ENCODE measurements at places on chromosomes 7 and 10.

GRCh38 chr7:12805518-12805928 lies 118.1 kb downstream of the ARL4A start:
- DNase-seq = no peak

DNA sequence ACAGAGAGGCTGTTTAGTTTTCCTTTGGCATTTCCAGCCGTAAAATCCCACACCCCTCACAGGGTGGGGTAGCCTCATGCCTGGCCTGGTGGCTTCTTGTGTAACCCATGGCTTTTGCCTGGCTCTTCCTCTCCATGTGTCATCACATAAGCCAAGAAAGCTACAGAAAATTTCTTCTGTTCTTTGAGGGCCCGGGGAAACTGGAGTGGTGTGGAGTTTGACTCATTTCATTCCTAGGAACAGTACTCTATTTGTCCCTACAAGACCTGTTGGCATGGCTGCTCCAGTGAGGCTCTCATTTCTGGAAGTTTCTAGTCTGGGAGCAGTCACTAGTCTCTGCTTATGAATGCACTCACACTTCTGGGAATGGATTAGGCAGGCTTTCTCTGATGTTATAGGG lies 523.9 kb downstream of the SUGCT start:
- DNase-seq = peak; percentile 15

GRCh38 chr7:4612939-4613841 lies 68.9 kb upstream of the FOXK1 start:
- DNase-seq = peak; percentile 62

GRCh38 chr7:2967253-2967652 lies 76.4 kb downstream of the CARD11 start:
- no peak for DNase-seq

- peak; percentile 39 for DNase-seq
Measured at GRCh38 chr10:35192645-35193249, 66.1 kb downstream of the CREM start.

DNA sequence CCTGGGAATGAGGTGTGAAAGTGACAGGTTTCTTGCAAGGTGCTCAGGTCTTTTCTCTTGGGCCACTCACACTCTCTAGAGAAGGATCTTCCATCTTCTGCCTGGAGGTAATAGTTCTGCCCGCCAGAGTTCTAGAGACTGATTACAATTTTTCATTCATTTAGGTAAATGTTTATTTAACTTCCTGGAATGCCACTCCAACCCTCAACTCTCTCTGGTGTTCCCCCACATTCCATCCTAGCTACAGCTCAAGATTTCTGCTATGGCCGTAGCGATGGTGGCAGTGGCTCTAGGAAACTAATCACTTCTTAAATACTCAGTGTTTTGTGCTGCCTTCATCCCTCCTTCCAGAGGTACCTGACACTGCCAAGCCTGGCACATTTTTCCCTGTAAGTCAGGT lies 174.6 kb downstream of the WDR11 start:
- DNase-seq = no peak

DNA sequence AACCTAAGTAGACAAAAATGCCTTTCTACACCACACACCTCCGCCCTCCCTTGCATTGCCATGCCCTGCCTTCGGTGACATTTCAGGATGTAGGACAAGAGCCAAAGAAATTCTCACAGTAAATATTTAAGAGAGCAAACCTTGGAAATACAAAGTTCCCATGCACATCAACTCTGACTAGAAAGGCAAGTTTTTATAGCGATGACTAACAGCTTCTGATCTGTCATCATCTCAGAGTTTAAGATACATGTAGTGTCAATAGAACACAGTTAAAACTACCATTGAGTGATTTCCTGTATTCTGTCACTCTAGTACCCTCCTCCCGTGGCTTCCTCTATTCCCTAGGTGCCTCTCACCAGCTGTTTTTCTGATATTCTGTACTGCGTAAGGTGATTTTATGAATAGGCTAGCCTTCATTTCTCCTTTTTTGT lies 20.7 kb downstream of the SLC16A9 start:
- DNase-seq = no peak

DNA sequence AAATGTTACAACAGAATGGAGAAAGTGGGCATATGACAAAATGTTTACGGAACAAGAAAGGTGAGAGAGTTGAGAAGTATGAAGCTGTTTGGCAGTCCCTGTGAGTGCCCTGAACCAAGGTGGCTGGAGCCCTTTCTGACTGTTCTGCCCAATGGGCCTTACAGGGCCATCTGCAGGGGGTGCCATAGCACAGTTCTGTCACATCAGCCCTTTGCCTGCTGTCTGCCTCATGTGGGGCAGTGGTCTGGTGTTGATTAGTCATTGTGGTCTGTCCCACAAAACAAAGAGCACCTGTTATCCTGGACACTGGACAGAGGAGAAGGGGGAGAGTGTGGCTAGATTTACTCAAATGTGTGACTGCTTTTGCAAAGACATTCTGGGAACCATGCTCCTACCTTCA lies 51.5 kb upstream of the OSBPL3 start:
- DNase-seq = no peak

- DNase-seq = no peak
Measured at GRCh38 chr10:112637901-112638300, 190.9 kb downstream of the VTI1A start.

DNA sequence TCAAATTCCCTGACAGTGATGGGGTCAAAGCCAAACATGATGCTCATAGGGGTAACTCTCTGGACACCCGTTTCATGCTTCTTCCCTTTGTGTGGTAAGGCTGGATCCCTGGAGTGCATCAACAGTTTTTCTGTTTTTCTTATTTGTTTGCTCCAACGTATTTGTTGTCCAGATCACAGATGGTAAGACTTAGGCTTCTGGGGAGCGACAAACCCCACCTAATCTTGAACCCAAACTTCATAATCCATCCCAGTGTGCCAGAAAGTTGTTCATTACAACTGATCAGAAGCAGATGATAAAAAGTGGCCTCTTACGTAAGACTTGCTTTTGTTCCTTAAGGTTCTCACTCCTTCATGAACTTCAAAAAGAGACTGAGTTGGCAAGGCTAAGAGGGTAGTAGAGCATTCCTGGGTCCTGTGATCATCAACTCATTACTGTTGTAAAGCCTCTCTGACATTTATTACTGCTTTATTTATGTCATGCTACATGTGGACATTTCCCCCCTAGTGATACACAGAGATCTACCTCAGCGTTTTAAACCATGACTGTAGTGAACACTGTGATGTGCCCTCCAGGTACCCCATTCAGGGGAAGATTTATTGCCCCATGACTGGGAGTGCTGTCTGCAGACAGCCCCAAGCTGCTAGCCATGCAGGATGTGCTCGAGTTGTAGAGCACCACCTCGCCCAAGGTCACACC lies 125.6 kb downstream of the CCDC71L start:
- DNase-seq = peak; percentile 4

GRCh38 chr7:150719436-150719835 lies 3.0 kb downstream of the GIMAP1 start:
- DNase-seq = no peak

- no peak for DNase-seq
Measured at GRCh38 chr10:11822026-11822756, 965 bp upstream of the PROSER2 start.

GRCh38 chr7:2307690-2308107 lies 6.5 kb downstream of the SNX8 start:
- no peak for DNase-seq

DNA sequence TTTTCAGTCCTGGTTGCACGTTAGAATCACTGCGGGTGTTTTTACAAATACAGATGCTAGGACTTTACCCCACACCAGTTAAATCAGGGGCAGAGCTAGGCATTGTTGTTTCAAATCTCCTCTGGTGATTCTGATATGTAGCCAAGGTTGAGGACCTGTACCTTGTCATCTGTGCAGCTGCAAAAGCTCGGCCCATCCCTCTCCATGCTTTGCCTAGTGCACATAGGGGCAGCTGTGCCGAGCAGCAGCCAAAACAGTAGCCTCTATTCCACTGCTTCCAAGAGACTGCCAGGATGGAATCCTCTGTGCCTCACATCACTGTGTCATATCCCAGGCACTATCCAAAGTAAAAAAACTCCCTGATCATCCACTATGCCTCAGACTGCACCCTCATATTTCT lies 181.3 kb downstream of the CDK14 start:
- DNase-seq = no peak

- no peak for DNase-seq
Measured at GRCh38 chr10:70121281-70121949, 11.2 kb downstream of the AIFM2 start.

DNA sequence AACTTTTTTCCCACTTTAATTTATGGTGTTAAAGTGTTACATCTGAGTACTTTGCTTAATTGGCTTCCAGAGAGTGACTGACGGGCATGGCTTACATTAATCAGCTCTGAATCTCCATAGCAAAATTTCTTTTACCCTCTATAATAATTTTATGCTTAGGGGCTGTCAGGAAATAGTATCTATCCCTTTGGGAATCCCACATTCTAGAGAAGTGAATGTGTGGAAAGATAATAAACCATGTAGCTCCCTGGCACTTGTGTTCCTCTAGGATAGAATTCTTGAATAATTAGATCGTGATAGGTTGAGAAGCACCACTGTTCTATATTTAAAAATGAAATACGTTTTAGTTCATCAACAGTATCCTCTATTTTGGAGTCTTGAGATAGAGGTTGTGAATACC lies 89.6 kb downstream of the DNAJB9 start:
- DNase-seq = no peak

GRCh38 chr7:134660242-134660785 lies 13.7 kb downstream of the BPGM start:
- no peak for DNase-seq

GRCh38 chr7:81062755-81063154 lies 143.9 kb upstream of the SEMA3C start:
- no peak for DNase-seq

DNA sequence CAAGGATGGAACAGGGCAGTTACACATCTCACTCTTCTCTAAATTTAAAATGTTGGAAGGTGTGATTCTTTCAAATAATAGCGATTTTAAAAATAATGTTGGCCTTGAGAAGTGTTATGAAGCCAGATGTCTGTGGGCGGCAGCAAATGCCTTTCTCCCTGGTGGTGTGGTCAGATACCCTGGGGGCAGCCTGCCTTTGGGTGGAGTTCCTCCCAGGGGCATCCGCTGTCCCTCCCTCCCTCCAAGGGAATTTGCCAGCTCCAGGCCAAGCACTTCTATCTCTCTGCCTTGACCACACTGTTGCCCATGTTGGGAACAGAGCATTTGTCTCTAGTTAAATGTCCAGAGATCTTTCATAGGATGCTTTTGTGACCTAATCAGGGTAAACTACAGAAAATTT lies 121.4 kb downstream of the POU6F2 start:
- no peak for DNase-seq

DNA sequence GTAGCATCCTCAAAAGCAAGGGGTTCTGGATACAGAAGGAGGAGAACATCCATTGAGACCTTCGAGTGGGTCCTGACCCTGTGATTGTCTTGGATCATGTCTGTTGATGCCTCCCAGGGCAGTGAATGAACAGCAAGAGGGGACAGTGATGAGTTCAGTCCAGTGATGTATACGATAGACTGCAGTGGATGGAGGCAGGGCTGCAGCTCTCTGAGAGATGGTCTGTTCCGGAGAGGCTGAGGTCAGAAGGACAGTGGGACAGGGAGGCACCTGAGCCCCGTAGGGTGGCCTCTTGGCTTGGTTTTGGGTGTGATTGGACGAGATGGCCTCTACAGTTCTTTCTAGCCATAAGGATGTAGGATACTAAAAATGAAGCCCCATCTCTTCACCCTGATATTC lies 280.4 kb downstream of the CAMK1D start:
- no peak for DNase-seq

GRCh38 chr7:46791188-46791587 lies 790.7 kb downstream of the TNS3 start:
- no peak for DNase-seq

DNA sequence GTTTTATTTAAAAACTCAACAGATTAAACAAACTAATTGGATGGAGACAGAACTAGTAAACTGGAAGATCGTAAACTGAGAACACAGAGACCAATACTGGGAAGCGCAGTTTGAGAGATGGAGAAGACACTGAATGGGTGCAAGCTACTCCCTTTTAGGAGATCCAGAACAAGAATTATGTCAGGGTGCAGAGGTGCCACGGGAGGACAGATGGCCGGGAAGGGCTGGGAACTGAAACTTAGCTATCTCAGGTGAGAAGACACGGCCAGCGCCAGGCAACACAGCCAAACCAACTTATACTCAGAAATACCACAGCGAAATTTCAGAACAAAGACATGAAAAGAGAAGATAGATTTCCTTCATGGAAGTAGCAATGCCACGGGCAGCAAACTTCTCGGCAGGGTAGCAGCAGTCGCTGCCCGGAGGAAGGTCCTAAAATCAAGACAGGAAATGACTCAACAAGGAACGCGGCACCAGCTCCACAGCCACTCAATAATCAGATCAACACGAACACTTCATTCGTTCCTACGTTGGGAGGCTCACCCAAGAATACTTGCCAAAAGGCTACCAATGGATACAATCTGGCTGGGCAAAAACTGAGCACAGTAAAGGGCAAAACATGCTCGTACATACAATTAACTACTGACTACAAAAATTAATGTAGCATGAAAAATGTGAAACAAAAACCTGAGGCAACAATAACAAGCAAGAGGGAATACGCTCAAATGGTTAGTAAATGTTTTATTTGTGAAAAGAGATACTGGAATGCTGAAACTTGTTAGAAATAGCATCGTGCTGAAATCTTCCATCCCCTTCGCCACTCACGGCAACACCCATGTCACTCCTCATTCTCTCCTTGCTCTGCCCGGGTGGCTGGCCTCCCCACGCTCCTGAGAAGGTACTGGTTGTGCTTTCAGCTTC lies 2.2 kb upstream of the LRRC27 start:
- DNase-seq = peak; percentile 54

DNA sequence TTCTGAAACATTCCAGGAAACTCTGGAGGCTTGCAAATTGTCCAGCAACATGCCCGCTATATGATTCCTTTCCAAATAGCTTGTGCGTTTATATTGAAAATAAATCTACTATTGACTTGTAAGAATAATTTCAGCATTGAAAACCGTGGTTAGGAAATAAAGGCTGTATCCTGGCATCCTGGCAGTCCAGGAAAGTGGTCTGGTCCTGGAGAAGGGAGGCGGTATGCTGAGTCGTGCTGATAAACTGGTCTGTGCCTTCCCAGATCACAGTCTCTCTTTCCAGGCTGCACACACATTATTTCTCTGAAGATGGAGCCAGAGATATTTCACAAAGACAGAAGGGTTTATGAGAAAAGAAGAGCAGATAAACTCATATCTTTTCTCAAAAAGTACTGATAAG lies 350.1 kb upstream of the COBL start:
- DNase-seq = no peak

DNA sequence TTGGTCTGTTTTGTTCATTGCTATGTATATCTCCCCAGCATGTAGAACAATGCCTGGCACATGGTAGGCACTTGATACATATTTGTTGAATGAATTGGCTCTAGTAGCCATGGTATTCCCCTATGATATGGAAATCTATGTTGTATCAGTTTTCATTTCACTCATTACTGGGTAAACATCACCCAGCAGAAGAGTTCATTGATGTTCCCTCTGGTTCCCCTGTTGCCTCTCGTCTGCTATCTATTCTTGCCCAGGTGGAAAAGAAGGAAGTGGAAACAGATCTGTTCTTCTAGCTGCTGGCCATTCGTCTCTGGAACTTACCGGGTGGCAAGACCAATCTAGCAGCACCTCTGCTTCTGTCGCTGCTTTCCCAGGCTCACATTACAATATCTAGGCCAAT lies 71.5 kb downstream of the LRRC4 start:
- no peak for DNase-seq
